Stimulated activated CD4-positive, alpha-beta T cell treated with anti-CD3 and anti-CD28 coated beads, Interleukin-1b, Interleukin-23, amount 100 ng/mL, for 1 hour (primary cell): ENCODE measurements at places on chromosomes 7 and 10.

GRCh38 chr7:1343551-1343950 lies 110.9 kb downstream of the UNCX start:
- no peak for DNase-seq

DNA sequence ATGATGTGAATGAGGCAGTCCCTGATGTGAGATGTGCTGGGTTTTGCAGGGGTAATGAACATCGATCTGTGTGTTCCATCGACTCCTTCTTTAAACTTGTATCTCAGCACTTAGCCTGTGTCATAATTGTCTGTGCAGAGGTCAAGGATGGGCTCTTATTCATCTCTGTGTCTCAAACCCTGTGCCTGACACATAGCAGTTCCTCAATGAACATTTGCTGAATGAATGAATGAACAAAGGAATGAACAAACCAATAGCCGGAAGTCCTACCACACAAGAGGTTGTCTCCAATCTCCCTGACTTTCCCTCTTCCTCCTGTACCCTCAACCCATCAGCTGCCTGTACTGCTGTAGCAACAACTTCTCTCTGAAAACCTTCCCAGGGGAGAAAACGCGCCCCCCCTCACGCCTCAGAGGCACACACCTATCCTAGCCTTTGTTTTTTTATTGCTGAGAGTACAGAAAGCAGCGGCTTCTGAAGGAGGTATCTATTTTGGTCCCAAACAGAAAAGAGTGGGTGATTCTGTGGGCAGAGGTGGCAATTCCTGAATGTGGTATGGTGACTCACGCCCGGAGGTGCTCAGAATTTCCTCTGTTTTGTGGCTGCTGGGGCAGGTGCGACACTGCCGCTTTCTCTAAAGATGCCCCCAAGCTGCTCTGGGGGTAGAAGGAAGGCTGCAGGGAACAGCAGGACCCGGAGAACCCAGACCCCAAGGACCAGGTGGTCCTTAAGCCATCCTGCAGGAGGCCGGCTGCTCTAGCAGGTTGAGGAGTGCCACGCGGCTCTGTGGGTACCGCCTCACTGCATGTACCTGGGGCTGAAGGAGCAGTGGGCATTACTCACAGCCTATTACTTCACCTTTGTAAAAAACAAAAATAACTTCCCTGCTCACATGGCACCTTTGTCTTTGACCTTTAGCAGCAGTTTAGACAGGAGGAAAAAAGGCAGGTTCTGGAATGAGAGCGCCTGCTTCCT lies 9.6 kb downstream of the IL2RA start:
- DNase-seq = no peak

DNA sequence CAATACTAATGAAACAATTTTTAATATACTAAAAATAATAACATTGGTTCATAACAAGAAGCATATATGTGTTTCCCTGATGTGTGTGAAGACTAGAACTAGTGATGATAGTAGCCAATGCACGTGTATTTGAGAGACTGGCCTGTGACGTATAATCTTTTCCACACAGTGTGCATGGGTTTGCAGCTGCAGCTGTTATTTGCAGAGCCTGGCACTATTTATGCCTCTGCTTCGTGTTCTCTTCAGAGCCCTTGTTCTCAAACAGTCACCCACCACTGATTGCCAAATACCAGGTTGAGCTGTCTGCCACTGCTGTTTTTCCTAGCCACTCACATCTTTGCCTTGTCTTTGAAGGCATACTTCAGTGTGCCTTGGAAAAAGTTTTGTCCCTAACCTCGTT lies 531.7 kb downstream of the ETV1 start:
- DNase-seq = no peak

- DNase-seq = no peak
Measured at GRCh38 chr7:98075801-98076200, 30.9 kb upstream of the LMTK2 start.

GRCh38 chr10:130189608-130190054 lies 53.4 kb downstream of the GLRX3 start:
- DNase-seq = no peak

- DNase-seq = no peak
Measured at GRCh38 chr10:98309366-98310355, 41.7 kb upstream of the LOXL4 start.

- DNase-seq = no peak
Measured at GRCh38 chr10:103811463-103811862, 43.9 kb downstream of the SH3PXD2A start.

DNA sequence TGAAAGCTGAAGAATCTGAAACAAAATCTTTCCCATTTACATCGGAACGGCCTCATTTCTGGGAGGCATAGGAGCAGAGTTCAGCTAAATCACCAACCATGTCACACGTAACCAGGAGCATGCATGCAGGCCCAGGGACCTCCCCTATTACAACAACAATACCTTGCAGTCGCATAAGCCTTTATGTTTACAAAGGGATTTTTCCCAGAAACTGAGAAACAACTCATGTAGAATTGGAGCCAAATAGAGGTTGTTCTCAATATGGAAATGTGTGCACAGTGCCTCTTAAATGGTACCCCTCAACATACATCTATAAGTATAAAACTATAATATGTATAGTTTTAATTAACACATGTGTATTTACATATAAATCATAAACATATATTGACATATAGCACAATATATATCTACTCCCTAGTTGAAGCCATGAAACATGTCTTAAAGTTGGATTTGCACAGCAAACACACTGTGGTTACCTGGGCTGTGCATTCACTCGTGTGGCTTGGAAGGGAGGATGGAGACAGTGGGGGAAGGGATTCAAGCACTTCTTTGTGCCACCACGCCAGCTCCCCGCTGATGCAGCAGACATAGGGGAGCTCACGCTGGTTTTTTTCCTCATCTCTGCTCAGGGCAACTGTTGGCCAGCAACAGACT lies 35.0 kb upstream of the DGKI start:
- no peak for DNase-seq

GRCh38 chr7:23205909-23206767 lies 24.3 kb downstream of the NUP42 start:
- no peak for DNase-seq

- DNase-seq = no peak
Measured at GRCh38 chr7:98079891-98080648, 26.6 kb upstream of the LMTK2 start.

DNA sequence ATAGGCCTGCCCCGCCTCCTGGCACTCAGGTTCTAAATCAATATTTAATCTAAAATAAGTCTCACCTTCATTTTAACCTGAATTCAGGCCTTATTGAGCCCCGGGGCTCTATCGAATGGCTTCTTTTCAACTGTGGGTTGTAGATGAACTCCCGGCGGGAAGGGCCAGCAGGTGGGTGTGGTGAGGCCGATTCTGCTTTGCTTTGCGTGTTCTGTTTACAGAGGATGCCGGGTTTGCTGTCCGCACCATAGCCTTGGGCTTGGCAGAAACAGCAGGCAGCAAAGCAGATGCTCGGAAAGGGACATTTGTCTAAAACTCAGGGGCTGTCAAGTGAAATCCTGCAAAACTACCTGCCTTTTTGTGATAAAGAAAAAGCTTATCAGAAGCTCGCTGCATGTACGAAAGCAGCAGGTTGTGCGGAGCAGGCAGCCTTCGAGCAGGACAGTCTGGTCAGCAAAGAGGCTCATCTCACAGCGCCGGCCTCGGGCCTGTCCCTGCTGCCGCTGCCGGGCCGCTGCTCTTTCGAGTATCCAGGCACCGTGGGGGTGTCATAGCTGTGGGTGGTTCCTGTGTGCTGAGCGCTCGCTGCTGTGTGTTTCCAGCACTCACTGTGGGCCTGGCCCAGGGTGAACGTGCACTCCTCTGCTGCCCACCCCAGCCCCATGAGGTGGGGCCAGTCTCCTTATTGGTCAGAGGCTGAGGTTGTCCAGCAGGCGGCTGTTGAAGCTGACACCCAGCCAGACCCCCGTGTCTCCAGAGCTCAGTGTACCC lies 434.8 kb upstream of the FOXK1 start:
- DNase-seq = no peak

DNA sequence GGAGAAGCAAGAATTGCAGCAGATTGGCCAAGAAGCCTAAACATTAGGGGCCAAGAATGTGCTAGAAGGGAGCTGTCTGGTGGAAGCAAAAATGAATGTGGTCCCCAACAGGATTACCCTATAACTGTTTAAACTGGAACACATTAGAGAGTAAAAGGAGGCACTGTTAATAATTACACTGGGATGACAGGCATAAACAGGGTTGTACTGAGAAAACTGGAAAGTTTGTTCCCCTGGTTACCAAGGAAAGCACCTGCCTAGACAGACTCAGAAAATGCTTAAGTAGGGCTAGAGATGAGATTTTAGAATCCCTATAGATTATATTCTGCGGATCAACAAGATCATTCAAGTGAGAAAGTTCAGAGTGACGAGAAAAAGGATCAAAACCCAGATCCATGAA lies 100.8 kb downstream of the CTTNBP2 start:
- no peak for DNase-seq

GRCh38 chr10:128124813-128125403 lies 1.3 kb downstream of the MKI67 start:
- no peak for DNase-seq

DNA sequence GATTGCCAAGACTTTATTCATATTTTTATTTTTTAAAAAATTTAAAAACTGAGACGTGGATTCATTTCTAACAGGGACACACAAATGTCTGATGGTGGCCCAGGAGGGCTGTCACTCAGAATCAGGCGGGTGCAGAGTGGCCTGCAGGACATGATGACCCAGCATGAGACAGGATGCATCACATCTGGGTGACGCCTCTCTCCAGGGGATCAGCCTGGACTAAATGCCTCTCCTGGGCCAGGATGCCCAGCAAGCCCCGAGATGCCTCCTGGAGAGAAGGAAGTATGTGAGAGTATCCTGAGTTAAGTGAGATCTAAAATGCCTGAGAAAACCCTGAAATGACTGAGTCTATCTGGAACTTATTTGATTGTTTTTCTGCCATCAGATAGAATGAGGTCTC lies 16.9 kb upstream of the MTURN start:
- DNase-seq = no peak

GRCh38 chr10:127962205-127962604 lies 55.3 kb downstream of the PTPRE start:
- no peak for DNase-seq

GRCh38 chr10:96497391-96497790 lies 16.3 kb downstream of the TLL2 start:
- no peak for DNase-seq

DNA sequence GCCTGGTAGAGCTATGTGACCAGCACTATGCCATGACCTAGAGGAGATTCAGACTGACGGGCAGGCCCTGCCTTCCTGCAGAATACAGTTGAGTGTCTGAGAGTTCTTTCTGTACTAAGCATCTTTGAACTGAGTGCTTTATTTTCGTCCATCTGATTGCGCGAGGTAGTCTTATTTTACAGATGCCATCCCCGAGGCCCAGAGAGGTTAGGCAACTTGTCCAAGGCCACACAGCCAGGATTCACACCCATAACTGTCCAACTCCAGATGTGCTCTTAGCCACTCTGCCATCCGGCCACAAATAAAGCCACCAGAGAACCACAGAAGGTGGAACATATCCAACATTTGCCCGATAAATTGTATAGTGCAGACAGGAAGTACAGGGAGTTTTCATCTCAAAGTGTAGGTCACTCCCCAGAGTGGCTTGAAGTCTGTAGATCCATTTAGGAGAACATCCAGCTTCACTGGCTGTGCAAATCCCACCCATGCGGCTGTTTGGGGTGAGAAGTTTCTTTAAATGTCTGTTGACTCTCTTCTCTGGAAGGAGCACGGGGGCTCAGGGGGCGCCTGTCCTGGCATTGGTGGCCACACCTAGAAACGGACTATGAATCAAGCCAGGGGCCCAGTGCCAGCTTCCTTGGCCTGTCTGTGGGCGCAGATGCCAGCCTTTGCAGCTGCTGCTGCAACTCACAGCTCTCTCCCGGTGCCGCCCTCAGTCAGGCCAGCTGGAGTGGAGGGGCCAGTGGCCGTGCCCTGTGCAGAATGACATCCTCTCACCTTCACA lies 11.1 kb downstream of the CHST3 start:
- no peak for DNase-seq

GRCh38 chr10:49040601-49041000 lies 74.7 kb downstream of the VSTM4 start:
- no peak for DNase-seq

DNA sequence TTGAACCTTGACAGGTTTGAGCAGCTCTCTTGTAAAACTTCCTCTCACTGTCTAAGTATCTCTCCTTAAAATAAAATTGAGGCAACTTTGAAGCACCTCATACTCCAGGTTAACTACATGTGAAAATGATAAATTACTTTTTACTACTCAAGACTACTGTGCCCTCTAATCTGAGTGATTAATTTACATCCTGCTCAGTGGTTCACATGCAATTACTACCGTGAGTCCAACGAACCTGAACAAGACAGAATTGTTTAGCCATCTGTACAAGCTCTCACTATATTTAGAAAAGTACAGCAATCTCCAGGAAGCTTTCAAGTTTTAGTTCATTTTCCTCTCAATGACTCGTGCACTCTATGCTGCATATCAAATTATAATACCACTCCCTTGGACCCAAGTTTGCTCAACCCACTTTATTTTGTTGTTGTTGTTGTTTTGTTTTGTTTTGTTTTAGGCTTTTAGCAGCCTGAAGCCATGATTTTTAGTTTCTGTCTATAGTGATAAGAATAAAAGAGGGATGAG lies 21.2 kb downstream of the PDE1C start:
- no peak for DNase-seq

- no peak for DNase-seq
Measured at GRCh38 chr10:132762267-132762666, 23.7 kb downstream of the NKX6-2 start.

DNA sequence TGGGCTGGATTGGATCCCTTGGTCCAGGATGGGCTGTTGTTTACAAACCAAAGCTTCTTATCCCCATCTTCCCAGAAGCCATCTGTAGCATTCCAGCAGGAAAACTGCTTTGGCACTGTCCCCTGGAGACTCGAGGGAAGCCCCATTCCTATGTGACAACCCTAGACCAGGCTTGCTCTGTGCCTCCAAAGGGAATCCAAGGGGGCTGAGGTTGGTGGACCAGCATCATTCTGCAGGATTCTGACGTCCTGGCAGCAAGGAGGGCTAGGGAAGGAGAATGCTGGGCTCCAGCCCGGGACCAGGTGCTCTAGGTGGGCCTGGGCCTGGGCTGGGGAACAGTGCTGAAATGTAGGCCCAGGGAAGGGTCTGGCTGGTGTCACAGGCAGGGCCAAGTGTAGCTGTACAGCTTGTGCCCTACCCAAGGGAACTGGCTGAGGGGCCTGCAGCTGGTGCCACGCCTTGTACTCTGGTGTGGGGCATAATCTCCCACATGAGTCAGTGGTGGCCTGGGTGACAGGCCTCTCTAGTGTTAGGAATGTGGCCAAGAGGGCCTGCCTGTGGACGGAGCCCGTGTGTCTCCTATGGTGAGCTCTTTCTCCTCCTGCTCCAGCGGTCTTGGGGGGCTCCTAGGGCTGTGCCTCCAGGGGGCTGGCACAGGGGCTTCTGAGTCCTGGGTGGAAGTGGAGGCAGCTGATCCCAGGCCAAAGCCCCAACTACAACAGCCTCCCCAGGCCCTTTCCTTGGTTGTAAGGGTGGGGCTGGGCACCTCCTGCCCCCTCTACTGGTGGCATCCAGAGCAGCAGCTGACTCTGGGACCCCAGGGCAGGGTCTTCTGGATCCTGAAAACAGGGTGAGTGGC lies 25.2 kb downstream of the TRIM8 start:
- DNase-seq = no peak
